ENCODE measurements at places on chromosomes 16 and 17. TPM values are rescaled to one million over a fixed set of nuclear protein-coding genes. Genes with fewer than 3 reads are reported as not detected.
A peak's percentile ranks its signal among the peaks of the same experiment; 100 is the strongest.

- H3K4me1 ChIP-seq: no peaks in the 10 kb centered on the region
- no peak for DNase-seq
- no peak overlapping the region for H3K4me3 ChIP-seq
- H3K27ac ChIP-seq: no peak overlapping the region
Observed at GRCh38 chr17:4543557-4544026, 11.6 kb downstream of the MYBBP1A start.

Gene NME4
- 408 TPM for total RNA-seq

Gene KRT222
- 0.75 TPM for total RNA-seq

Gene TLCD3A
- 23.8 TPM for total RNA-seq

GRCh38 chr16:88939972-88940861 lies 36.8 kb downstream of the CBFA2T3 start:
- peak; percentile 72 for DNase-seq
- peaks cover 29% of the 10 kb centered on the region for H3K27me3 ChIP-seq
- peak overlapping the region; percentile 63 for H3K4me3 ChIP-seq
- H3K36me3 ChIP-seq: no peaks in the 10 kb centered on the region
- H3K4me1 ChIP-seq: peaks cover 4% of the 10 kb centered on the region

DNA sequence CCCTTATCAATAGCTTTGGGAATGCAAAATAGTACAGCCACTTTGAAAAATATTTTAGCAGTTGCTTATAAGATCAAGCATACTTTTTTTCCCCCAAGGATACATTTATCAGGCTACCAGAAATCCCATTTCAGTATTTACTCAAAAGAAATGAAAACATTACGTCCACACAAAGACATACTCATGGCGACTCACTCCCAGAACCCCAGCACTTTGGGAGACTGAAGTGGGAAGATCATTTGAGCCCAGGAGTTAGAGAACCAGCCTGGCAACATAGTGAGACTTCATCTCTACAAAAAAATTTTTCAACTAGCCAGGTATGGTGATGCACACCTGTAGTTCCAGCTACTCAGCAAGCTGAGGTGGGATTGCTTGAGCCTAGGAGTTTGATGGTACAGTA lies 5.9 kb downstream of the SKA2 start:
- H3K36me3 ChIP-seq: no peaks in the 10 kb centered on the region
- no peak overlapping the region for H3K4me3 ChIP-seq
- peaks cover 5% of the 10 kb centered on the region for H3K4me1 ChIP-seq
- no peaks in the 10 kb centered on the region for H3K27me3 ChIP-seq

- no peak overlapping the region for H3K27ac ChIP-seq
- no peak overlapping the region for H3K4me3 ChIP-seq
- H3K27me3 ChIP-seq: no peaks in the 10 kb centered on the region
- no peaks in the 10 kb centered on the region for H3K4me1 ChIP-seq
- H3K36me3 ChIP-seq: no peaks in the 10 kb centered on the region
- no peak for DNase-seq
Observed at GRCh38 chr16:72877374-72878028, 170.4 kb downstream of the ZFHX3 start.
